ENCODE measurements at places on chromosomes 5 and 9.

GRCh38 chr9:2336055-2336454 lies 285.5 kb upstream of the VLDLR start:
- no peak for DNase-seq

GRCh38 chr5:66796305-66797292 lies 200.4 kb downstream of the MAST4 start:
- no peak for DNase-seq

- no peak for DNase-seq
Observed at GRCh38 chr9:125119643-125120286, 23.6 kb downstream of the SCAI start.

- DNase-seq: no peak
Observed at GRCh38 chr5:73623060-73623459, 2.9 kb upstream of the ARHGEF28 start.

DNA sequence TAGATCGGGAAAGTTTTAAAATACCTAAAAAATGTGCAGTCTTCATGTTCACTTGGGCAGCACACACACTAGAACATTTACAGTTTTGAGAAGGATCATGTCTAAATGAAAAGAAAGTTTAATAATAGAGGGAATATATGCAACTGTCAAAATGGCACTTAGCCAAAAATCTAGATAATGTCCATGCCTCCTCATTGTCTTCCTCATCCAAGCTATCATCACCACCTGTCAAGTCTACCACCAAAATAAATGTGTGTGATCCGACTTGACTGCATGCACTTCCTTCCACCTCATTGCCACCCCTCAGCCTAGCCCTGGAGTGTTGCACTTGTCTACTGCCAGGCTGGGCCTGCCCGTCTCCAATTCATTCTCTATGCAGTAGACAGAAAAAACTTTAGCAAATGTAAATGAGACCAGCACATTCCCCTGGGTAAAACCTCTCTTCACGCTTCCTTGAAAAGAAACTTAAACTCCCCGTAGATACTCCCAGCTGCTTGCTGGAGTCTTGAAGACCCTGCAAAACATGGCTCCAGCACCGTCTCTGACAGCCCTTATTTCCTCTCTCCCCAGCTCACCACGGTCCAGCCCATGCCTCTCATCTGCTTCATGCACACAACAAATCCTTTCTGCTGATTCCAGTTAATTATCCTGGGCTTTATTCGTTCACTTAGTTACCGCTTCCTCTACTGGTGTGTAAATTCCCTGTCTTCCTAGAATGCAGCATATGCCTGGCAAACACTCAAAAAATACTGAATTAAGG lies 66.9 kb downstream of the FANCC start:
- DNase-seq: no peak

DNA sequence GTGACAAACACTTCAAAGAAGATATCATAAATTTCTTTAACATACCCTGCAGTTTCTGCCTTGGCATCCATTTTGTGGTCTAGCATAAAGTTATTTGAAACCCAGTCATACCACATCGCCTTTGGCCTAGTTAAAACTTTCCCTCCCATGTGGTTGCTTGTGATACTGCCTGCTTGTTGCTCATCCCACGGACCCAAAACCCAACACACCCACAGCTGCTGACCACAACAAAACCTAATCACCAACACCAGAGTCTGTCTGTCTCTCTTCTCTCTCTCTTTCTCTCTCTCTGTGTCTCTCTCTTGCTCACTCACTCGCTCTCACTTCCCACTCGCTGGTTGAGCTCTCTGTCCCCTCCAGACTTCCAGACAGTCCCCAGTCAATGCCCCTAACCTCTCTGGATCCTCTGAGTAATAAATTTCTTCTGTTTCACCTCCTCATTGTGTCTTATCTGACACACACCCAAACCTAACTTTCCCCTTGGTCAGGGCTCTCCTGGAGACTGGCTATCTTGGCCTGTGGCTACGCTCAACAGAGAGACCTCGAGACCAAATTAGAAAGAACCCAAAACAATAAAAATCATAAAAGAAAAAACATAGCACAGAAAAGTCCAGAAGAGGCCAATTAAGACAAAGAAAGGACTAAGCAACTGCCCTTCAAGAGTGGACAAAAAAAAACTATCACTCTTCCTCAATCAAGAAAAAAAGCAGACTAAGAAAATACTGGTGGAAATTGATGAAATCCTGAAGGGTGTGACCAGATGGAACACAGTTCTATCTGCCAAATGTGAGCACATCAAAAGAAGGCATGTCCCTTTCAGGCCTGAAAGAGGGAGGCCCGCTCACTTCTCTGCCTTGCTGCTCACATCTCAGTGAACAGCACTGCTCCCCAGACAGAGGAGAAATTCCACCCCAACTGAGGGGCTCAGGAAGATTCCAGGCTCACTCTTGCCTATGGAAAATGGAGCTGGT lies 41.5 kb downstream of the TTLL11 start:
- no peak for DNase-seq

DNA sequence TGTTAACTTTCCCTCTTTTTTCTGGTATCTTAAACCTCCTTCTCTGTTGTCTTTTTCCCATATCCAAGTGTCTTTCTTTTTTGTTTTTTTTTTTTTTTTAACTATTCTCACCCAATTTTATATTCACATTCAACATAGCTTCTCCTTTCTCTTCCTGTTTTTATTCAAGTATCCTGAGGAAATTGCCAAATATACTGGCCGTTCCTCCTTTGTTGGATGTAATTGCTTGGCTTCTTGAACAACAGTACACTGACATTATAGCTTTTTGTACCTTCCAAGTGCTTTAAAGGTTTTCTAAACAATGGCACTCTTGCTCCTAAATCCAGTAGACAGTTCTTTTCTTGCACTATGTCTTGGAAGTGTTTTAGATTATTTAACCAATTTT lies 1146.8 kb downstream of the MAT2B start:
- DNase-seq: no peak

DNA sequence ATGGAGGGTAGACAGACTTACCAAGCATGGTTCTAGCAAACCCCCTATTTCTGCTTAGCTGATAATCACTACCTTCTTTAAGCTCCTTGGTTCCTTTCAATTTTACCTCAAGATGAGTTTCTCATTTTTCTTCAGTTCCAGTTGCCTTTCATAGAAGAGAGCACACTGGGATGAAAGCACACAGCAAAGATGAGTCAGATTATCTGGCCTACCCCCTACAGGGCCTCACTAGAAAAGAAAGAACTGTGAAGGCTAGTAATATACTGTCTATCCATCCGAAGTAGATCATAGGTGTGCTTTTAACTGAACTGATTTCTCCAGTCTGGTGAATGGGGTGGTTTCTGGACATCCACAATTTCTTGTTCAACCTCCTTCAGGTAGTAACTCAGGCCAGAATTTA lies 122.5 kb downstream of the TRPM3 start:
- DNase-seq: no peak

All from hypothalamus (tissue), 51 donors.